ENCODE measurements at places on chromosomes 4 and X.

- DNase-seq, result no peak
Measured at GRCh38 chr4:7397206-7398103, 37.3 kb downstream of the PSAPL1 start.

DNA sequence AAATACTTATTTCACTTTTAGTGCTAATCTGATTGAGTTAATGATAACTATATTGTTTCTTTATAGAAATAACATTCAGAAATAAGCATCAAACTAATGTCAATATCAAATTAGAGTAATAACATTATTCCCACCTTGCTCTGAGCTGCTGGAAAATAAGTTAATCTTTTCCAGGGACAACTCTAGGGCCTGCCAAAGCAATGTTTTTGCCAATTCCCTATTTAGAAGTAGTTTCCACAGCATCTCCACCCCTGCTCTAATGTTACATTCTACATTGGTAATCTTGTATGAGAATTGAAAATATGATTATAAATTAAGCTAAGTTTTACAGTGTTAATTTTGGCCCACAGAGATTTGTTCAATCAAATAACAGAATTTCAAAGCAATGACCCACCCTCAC lies 68.3 kb downstream of the REELD1 start:
- no peak for DNase-seq

DNA sequence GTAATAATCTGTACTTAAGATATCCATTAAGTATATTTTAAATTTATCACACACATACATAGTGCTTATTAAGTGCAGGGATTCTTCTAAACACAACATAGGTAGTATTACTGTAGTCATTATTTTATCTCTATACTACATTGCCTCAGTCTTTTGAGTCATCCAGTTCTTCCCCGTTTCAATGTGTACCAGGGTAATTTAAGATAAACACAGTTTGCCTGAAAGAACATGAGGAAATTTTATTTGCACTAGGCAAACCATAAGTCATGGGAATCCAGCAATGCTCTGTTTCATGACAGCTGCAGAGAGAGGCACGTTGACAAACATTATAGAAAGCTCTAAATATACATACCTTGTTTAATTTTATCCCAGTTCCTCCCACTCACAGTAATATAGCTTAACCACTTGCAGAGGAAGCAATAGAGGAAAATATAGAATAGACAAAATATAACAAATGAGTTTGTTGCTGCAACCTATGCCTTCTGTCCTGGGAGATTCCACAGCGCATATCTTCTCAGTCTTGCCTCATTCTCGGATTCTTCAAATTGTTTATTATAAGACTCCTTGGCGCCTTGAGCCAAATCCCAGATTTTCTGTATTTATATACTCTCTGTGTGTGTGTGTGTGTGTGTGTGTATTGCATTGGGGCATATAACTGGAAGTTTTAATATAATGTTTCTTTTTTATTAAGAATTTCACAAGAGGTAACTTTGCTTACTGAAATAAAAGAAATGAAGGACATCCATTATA lies 258.6 kb downstream of the FAM133A start:
- no peak for DNase-seq

- DNase-seq, result no peak
Measured at GRCh38 chrX:131359611-131360010, 70.5 kb upstream of the IGSF1 start.

GRCh38 chrX:138754861-138755260 lies 43.3 kb upstream of the FGF13 start:
- no peak for DNase-seq

- DNase-seq, result no peak
Measured at GRCh38 chrX:4754878-4755604, 1041.6 kb upstream of the PRKX start.

Data from CD4-positive, alpha-beta T cell treated with Interleukin-21 for 1 hour (primary cell).